ENCODE measurements at places on chromosomes 3 and 15.
A peak's percentile ranks its signal among the peaks of the same experiment; 100 is the strongest.

GRCh38 chr15:34239151-34239808 is 14.5 kb downstream of the EMC4 start:
- peak; percentile 33 for DNase-seq

DNA sequence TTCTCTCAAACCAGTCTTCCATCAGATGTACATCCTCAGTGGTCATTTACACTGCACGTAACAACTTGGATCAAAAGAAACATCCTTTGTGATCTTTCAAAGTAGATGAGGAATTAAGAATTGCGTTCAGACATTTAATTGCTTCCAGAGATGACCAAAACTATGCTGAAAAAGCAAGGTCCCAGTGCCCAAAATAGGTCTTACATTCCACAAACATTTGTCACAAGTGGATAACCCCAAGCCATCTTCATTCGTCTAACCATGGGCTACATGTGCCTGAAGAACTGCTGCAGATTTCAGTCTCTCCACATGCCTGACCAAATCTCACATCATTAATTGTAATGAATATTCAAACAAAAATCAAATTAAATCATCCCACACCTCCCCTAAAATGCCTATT is 273.6 kb downstream of the SHOX2 start:
- DNase-seq: no peak

DNA sequence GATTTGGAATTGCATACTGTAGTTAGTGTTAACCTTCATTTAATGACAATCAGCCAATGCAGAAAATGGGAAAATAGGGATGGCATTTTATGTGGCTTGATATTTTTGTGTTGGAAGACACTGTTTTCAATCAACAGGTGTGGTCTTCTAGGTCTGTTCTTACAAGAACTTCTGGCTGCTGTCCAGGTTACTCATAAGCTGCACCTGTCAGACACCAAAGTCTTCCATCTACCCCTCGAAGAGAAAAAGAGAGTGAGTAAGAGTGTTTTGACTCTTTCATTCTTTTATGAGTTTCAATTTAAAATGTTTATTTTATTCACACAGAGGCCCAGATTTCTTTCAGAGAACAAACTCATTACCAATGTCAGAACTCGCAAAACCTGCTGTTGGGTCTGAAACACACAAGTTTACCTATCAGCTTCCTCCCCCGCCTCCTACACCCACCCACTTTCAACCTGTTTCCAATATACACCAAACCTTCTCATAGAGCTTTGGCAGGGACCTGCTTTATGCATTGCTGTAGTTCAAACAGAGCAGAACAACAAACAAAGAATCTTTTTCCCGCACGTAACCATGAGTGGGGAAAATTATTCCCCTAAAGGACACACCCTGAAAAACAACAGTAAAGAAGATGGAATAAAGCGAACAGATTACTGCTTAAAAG is 767.7 kb upstream of the ALCAM start:
- DNase-seq: no peak

- no peak for DNase-seq
Observed at GRCh38 chr15:46059921-46060594, 425.2 kb downstream of the SQOR start.

DNA sequence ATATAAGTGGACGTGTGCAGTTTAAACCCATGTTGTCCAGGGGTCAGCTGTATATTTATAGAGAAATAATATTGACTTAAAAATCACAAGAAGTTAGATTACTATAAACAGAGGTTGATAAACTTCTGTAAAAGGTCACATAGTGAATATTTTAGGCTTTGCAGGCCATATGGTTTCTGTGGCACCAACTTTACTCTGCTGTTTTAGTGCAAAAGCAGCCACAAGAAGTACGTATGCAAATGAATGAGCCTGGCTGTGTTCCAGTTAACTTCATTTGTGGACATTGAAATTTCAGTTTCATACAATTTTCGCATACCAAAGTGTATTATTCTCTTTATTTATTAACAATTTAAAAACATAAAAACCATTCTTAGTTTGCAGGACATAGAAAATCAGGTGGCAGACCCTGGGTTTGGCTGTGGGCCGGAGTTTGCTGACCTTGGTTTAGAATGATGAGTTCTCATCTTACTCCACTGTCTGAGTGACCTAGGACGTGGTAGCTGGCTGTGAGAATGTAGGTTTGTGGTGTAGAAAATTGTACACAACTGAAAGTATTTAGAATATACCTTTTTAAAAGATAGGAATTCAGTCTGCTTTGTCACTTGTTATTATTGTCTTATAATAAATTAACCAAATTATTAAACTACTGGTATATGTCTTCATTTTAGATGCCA is 16.3 kb downstream of the FAN1 start:
- DNase-seq: no peak

DNA sequence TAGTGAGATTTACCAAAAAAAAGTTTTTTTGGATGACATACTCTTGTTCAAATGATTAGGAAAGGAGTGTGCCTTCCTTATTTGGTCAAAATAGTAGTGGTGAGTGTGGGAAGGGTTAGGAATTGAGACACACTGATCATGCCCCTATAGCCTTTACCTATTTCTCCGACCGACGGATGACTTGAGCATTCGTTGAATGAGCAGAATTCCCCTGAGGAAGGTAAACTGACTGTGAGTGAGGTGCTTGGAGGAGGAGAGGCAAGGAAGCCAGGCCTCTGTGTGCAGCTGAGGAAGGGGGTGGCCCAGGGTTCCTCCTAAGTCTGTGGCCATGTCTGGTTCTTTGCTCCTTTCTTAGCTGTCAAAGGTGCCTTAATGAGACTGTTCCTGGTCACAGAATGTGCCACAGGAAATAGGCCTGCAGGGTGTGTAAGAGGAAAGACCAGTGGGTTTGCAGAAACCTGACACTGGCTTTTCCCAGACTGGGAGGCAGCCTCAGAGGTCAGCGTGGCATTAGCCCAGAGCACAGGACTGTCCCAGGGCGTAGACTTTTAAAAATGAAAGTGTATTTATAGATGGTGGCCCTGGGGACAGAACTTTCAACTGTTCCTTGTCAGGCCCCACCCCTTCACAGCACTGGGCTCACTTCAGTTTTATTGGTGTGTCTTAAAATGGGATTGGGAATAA is 307.7 kb upstream of the C2CD4B start:
- no peak for DNase-seq

DNA sequence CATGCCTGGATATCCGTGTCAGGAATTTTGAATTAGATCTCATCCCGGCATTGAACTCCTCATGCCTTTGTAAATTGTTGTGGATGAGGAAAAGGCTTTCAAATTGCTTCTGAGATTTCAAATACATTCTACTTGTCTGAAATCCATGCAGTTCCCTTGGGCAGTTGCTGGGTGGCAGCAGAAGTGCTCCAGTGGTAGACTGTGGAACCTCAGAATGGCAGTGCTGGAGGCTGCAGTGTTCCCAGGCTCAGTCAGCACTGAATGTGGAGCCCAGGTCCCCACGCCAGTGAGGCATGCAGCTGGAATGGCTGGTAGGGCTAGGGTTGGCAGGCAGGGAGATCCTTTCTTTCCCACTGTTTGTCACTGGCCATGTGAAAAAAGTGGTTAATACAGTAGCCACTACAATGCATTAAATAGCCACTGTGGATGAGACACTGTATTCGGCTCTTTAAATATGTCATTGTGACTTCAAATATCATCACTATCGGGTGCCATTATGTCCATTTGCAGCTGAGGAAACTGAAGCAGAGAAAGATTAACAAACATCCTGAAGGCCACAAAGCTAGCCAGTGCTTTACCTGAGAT is 98.6 kb downstream of the TPRG1 start:
- DNase-seq: peak; percentile 14

DNA sequence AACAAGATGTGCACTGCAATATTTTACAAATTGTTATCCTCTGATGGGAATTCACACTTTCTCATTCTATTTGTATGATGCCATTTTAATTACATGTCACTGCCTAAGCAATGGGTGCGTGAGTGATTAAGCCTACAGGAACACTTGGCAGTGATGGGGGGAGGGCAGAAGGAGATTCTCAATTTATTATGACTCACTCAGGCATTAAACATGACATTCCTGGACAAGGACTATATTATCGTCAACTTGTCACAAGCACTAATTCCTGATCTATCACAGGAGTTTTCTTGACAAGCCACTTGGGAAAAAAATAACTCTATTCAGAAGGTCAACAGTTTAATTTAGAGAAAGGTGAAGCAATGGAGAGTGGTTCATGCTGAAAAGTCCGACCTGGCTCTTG is 556.8 kb downstream of the NSUN3 start:
- DNase-seq: no peak

GRCh38 chr3:156358232-156358631 is 196.7 kb downstream of the SSR3 start:
- DNase-seq: no peak

DNA sequence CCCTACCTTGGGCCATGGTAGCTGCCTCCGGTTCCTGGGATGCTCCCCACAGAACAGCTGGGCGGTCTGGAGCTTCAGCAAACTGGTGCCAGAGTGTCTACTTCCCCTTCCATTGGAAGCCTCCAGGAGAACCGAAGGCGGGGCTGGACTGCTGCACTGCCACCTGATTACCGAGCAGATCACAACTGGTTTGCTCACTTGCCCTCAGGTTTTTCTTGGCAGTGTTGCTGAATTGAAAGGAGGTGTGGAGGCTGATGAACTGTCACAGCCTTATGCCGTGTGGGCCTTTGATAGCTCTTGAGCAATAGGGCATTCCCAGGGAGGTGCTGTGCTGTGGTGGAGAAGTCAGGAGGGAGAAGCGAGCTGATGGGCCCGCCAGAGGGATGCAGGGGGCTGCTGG is at the start of gene TGM5:
TGM5 (minus strand) TSS at position 95 of the 400 bp plus-strand sequence; CDS start at position 16, 79 bp downstream.
- DNase-seq: no peak

DNA sequence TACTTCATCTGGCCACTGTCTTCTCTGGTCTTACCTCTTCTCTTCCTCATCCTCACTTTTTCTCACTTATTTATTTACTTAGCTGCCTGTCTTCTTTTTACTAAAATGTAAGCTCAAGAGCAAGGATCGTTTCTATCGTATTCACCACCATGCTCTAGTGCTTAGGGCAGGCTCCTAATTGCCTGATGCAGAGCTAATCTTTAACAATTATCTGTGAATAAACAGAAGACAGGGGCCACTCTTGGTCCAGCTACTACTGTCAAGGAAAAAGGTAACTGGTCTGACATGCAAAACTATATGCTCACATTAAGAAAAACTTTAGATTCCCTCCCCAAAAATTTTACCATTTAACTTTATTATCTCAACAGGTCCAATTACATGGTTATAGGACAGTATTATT is 17.5 kb downstream of the PIK3R4 start:
- no peak for DNase-seq

DNA sequence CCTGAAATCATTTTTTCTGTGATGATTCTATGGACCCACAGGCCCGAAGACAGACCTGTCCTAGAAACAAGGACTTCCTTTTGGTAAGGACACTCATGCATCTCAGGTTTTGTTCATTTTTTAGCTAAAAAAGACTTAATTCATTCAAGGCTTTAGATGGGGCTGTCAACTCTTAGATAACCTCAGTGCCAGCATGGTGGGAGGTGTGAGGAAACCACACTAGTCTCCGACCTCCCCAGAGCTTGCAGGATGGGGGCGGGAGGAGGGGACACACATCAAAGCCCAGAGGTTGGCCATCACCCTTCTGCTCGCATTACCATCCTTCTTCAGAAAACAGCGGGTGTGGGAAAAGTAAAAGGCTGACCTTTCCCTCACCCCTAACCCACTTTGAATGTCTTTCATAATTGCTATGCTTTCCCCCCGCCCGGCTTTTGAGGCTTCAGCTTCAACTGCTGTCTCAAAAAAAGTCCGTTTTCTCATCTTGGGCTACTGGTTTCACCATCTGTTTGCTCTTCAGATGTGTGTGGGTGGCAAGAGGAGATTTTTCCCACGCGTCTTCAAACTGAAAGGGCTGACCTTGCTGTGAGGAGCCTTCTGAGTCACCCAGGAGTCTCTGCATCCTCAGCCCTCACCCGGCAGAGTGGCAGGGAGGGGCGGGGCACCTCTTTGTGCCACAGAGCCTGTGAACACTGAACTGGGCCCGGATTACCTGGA is 27.6 kb upstream of the CXCR6 start:
- peak; percentile 86 for DNase-seq

DNA sequence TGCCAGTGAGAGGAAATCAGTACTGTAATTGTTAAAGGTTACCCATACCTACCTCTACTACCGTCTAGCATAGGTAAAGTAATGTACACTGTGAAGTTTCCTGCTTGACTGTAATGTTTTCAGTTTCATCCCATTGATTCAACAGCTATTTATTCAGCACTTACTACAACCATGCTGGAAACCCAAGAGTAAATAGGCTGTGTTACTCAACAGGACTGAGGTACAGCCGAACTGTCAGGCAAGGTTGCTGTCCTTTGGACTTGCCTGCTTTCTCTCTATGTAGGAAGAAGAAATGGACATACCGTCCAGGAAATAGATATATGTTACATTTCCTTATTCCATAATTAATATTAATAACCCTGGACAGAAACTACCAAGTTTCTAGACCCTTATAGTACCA is 265.5 kb downstream of the NR2F2 start:
- no peak for DNase-seq

DNA sequence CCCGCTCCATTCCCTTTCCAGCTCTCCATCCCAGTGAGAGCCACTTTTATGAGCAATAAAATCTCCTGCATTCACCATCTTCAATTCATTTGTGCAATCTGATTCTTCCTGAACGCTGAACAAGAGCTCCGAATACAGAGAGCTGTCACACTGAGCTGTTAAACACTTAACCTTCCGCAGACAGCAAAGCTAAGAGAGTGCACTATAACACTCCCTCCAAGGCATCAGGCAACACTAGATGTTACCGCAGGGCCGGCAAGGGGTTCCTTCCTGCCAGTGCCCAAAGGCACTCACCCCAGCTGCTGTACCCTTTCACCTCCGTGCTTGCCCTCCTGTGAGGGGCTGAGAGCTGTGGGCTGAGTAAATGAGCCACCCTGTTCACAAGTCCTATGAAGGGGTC is 85.6 kb downstream of the BCHE start:
- DNase-seq: no peak

GRCh38 chr15:38885471-38885952 is 320.9 kb upstream of the RASGRP1 start:
- no peak for DNase-seq

DNA sequence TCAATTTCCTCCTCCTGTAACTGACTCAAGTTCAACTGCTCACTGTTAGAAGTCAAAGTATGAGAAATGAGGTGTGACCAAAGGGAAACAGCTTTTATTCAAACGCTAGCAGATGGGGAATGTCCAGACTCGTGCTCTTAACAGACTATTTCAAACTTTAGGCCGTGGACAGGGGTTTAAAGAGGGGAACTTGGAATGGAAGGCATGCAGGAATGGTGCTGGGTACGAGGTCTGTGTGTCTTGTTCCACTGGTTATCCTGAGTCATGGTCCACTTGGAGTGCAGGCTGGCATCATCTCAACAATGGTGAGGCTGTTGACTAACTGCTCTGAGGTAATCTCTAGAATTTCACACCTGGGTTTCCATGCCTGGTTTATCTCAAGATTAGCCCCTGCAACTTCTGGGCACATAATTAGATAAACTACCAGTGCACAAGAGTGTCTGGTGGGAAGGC is 22.9 kb upstream of the DNAAF4 start:
- DNase-seq: no peak

- no peak for DNase-seq
Observed at GRCh38 chr3:135325096-135325495, 530.0 kb downstream of the EPHB1 start.

- no peak for DNase-seq
Observed at GRCh38 chr15:96054621-96055020, 275.9 kb upstream of the NR2F2 start.

- DNase-seq: no peak
Observed at GRCh38 chr15:88932271-88932874, 19.2 kb upstream of the MFGE8 start.

- DNase-seq: no peak
Observed at GRCh38 chr3:66593978-66594377, 93.2 kb upstream of the LRIG1 start.

GRCh38 chr3:141326626-141327025 is 41.7 kb upstream of the ZBTB38 start:
- DNase-seq: no peak

All from activated naive CD8-positive, alpha-beta T cell treated with anti-CD3 and anti-CD28 coated beads for 36 hours (primary cell).